ENCODE measurements at places on chromosomes 11 and 22. TPM values are rescaled to one million over a fixed set of nuclear protein-coding genes. Genes with fewer than 3 reads are reported as not detected.

FAM76B gene
- 22.6 TPM for total RNA-seq

DNA sequence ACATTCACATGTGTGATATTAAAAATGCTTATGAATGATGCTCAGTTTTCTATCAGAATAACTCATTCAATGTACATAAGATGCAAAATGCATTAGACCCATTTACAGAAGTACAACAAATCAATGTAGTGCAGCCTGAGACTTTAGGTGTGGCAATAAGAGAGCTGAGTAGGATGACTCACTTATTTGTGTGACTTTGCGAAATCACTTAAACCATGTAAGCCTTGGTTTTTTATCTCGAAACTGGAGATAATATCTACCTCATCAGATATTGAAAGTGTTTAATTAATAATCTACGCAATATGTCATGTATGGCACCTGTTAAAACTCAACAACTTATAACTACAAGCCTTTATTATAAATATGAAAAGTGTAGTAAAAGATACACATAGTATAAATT, 105.7 kb upstream of the LUZP2 start:
- no peaks in the 10 kb centered on the region for H3K27me3 ChIP-seq
- DNase-seq, result no peak
- H3K4me3 ChIP-seq, result no peak overlapping the region
- H3K4me1 ChIP-seq, result no peaks in the 10 kb centered on the region

NUCB2 gene
- total RNA-seq, result 82.7 TPM

CYTH4 gene
- 45.4 TPM for total RNA-seq

GRCh38 chr11:116172851-116173250, 599.9 kb downstream of the BUD13 start:
- peaks cover 4% of the 10 kb centered on the region for H3K4me1 ChIP-seq
- H3K27me3 ChIP-seq, result no peaks in the 10 kb centered on the region
- H3K4me3 ChIP-seq, result no peak overlapping the region
- H3K27ac ChIP-seq, result no peak overlapping the region
- no peak for DNase-seq

GRCh38 chr11:118644496-118644895, 35.0 kb downstream of the TREH start:
- H3K36me3 ChIP-seq, result peaks cover 92% of the 10 kb centered on the region
- H3K4me3 ChIP-seq, result no peak overlapping the region
- H3K27ac ChIP-seq, result no peak overlapping the region
- no peaks in the 10 kb centered on the region for H3K27me3 ChIP-seq

DNA sequence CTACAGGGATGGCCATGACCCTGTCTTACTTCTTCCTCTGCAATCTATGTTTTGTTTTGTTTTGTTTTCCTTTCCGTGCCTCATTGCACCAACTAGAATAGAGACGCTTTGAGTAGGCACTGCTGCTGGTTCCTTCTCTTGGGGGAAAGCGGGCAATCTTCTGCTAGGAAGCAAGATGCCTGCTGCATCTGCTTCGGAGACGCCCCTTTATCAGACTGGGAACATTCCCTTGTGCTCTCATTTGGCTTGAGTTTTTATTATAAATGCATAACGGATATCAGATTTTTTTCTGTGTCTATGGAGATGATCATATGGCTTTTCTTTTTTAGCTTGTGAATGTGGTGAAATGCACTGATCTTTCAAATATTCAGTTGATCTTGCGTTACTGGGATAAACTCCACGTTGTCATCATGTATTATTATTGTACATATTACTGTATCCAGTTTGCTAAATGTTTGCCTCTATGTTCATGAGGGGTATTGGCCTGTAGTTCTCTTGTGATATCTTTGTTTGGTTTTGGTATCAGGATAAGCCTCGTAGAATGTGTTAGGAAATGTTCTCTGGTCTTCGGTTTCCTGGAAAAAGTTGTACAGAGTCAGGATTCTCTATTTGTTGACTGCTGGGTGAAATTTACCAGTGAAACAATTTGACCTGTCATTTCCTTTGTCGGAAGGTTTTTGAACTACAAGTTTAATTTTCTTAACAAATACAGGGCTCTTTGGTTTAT, 23.4 kb upstream of the KRTAP5-6 start:
- no peak overlapping the region for H3K4me3 ChIP-seq
- H3K27me3 ChIP-seq, result peaks cover 32% of the 10 kb centered on the region
- H3K36me3 ChIP-seq, result no peaks in the 10 kb centered on the region

- H3K4me1 ChIP-seq, result peaks cover 27% of the 10 kb centered on the region
- no peak for DNase-seq
- peak overlapping the region; percentile 91 for H3K27ac ChIP-seq
- H3K27me3 ChIP-seq, result peaks cover 52% of the 10 kb centered on the region
- no peaks in the 10 kb centered on the region for H3K36me3 ChIP-seq
Measured at GRCh38 chr22:19523240-19524169, 705 bp downstream of the CLDN5 start.

Measured in lower lobe of right lung (tissue), 2 donors.